ENCODE measurements at places on chromosomes 7 and 10. TPM values are rescaled to one million over a fixed set of nuclear protein-coding genes. Genes with fewer than 3 reads are reported as not detected.

GRCh38 chr7:92133133-92133736 lies 1.0 kb downstream of the CYP51A1 start:
- no peaks in the 10 kb centered on the region for H3K4me1 ChIP-seq
- DNase-seq: no peak
- H3K36me3 ChIP-seq: no peaks in the 10 kb centered on the region
- H3K27ac ChIP-seq: no peak overlapping the region
- no peaks in the 10 kb centered on the region for H3K27me3 ChIP-seq

GRCh38 chr7:151444632-151445031 lies 4.7 kb upstream of the CRYGN start:
- no peak overlapping the region for H3K27ac ChIP-seq
- H3K27me3 ChIP-seq: peaks cover 12% of the 10 kb centered on the region
- no peak for DNase-seq

Gene PDK4
- total RNA-seq: 0.23 TPM

GRCh38 chr10:79431891-79432831 lies 13.3 kb downstream of the ZCCHC24 start:
- no peaks in the 10 kb centered on the region for H3K4me1 ChIP-seq
- no peaks in the 10 kb centered on the region for H3K27me3 ChIP-seq
- H3K36me3 ChIP-seq: no peaks in the 10 kb centered on the region
- H3K27ac ChIP-seq: no peak overlapping the region
- H3K4me3 ChIP-seq: no peak overlapping the region
- DNase-seq: no peak

DNA sequence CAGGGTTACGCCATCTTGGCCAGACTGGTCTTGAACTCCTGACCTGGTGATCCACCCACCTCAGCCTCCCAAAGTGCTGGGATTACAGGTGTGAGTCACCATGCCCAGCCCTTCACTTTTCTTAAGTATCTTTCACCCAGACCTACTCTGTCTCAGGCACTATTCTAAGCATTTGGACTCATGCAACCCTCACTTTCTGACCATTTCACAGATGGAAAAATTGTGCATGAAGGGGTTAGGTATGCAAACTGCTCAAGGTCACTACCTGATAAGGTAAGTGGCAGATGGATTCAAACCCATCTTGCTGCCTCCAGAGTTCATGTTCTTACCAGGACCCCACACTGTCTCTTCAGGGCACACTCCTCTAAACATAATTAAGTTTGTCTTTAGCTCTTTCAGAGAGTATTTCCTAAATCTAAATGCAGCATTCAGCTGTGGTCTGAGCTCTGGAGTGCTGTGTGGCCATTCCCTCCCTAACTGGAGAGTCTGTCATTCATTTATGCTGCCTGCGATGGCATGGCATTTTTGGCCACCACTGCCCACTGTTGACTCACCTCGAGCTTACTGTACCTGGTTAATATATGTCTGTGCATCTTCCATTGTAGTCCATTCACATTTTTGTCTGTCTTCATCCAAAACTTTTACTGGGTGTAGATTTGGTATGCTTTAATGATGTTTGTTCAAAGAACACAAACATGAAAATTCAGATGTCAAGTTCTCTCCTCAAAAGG lies 88.4 kb downstream of the CCDC71L start:
- H3K4me1 ChIP-seq: no peaks in the 10 kb centered on the region
- DNase-seq: no peak
- H3K27me3 ChIP-seq: no peaks in the 10 kb centered on the region
- H3K4me3 ChIP-seq: no peak overlapping the region
- H3K27ac ChIP-seq: no peak overlapping the region

DNA sequence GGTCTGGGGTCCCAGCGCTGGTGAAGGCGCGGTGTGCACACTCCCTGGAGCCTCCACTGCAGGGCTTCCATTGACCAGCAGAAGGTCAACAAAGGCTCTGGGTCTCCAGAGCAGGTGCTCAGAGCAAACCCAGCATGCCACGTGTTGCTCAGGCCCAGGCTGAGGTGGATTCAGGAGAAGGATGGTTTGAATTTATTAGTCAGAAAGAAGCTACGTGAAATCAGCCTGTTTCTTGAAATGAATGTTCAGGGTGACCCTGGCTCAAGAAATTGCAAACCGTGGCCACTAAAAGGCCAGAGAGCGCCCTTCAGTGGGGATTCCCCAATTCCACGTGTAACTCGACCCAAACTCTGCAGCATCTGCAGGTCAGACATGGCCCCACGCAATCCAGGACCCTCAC lies 82.7 kb upstream of the PFKP start:
- DNase-seq: no peak
- H3K4me3 ChIP-seq: no peak overlapping the region
- no peak overlapping the region for H3K27ac ChIP-seq
- H3K4me1 ChIP-seq: no peaks in the 10 kb centered on the region
- no peaks in the 10 kb centered on the region for H3K36me3 ChIP-seq
- H3K27me3 ChIP-seq: no peaks in the 10 kb centered on the region

DNA sequence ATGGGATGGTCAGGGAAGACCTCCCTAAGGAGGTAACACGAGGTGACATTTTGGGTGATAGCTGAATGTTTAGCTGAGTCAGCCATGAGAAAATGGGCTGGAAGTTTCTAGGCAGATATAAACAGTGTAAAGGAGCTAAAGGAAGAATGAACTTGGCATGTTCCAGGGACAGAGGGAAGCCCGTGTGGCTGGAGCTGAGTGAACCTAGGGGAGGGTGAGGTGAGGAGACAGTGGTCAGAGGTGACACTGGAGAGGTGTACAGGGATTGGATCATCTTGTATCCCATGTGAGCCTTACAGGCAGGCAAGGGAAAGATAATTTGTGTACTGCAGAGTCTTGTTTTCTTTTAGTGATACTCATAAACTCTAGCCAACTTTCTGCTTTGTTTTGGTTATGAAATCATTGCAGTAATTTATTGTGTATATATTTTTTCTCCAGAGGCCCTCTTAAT lies 1.8 kb downstream of the STARD3NL start:
- no peaks in the 10 kb centered on the region for H3K4me1 ChIP-seq
- H3K27ac ChIP-seq: no peak overlapping the region
- no peak overlapping the region for H3K4me3 ChIP-seq
- no peaks in the 10 kb centered on the region for H3K36me3 ChIP-seq
- no peaks in the 10 kb centered on the region for H3K27me3 ChIP-seq

GRCh38 chr7:74344132-74344496 lies 54.9 kb downstream of the CLIP2 start:
- DNase-seq: no peak
- no peak overlapping the region for H3K4me3 ChIP-seq
- H3K4me1 ChIP-seq: no peaks in the 10 kb centered on the region
- H3K27ac ChIP-seq: no peak overlapping the region

GRCh38 chr7:135709508-135709907 lies 18.5 kb downstream of the SLC13A4 start:
- no peak overlapping the region for H3K4me3 ChIP-seq
- H3K27me3 ChIP-seq: no peaks in the 10 kb centered on the region
- H3K36me3 ChIP-seq: no peaks in the 10 kb centered on the region
- H3K4me1 ChIP-seq: peaks cover 4% of the 10 kb centered on the region
- no peak for DNase-seq

DNA sequence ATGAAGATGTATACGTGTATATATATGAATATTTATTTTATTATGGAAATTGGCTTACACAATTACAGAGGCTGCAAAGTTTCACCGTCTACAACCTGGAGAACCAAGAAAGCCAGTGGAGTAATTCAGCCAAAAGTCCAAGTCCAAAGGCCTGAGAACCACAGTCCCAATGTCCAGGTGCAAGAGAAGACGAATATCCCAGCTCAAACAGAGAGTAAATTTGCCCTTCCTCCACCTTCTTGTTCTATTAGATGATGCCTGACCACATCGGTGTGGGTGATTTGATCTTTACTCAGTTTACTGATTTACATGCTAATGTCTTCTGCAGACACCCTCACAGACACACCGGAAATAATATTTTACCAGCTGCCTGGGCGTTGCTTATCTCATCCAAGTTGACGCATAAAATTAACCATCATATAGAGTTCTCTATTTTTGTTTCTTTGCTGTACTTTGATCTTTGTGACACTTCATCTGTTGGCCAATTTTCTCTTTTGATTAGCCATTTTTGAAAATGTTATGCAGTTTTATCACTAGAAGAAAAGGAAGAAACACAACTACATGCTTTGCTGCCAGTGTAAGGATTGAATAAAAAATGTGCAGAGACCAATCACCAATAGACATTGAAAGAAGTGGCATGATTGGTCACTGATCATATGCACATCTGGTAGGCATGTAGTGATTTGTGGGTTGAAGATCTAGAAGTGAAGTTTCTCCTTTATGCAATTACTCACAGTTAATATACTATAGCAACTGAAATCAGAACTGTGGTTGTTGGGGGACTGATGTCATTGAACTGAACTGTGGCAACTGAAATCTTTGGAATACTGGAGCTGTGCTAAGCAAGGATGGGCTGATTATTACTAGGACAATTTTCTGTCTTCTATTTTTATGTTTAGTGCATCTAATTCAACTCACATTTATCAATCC lies 68.5 kb downstream of the EPDR1 start:
- no peak for DNase-seq
- H3K4me1 ChIP-seq: no peaks in the 10 kb centered on the region
- no peaks in the 10 kb centered on the region for H3K36me3 ChIP-seq
- H3K27me3 ChIP-seq: no peaks in the 10 kb centered on the region
- no peak overlapping the region for H3K4me3 ChIP-seq
- no peak overlapping the region for H3K27ac ChIP-seq

GRCh38 chr7:43790834-43791233 lies 32.4 kb downstream of the BLVRA start:
- H3K36me3 ChIP-seq: peaks cover 2% of the 10 kb centered on the region
- H3K4me3 ChIP-seq: no peak overlapping the region
- no peak for DNase-seq
- no peak overlapping the region for H3K27ac ChIP-seq
- no peaks in the 10 kb centered on the region for H3K27me3 ChIP-seq

GRCh38 chr7:33640741-33641140 lies 264.6 kb upstream of the BMPER start:
- no peak for DNase-seq
- no peaks in the 10 kb centered on the region for H3K36me3 ChIP-seq
- H3K27ac ChIP-seq: no peak overlapping the region
- H3K27me3 ChIP-seq: no peaks in the 10 kb centered on the region
- H3K4me3 ChIP-seq: no peak overlapping the region

GRCh38 chr10:117454502-117454901 lies 79.3 kb upstream of the PDZD8 start:
- H3K27me3 ChIP-seq: no peaks in the 10 kb centered on the region
- no peaks in the 10 kb centered on the region for H3K36me3 ChIP-seq
- H3K4me3 ChIP-seq: no peak overlapping the region
- H3K4me1 ChIP-seq: no peaks in the 10 kb centered on the region
- DNase-seq: no peak

DNA sequence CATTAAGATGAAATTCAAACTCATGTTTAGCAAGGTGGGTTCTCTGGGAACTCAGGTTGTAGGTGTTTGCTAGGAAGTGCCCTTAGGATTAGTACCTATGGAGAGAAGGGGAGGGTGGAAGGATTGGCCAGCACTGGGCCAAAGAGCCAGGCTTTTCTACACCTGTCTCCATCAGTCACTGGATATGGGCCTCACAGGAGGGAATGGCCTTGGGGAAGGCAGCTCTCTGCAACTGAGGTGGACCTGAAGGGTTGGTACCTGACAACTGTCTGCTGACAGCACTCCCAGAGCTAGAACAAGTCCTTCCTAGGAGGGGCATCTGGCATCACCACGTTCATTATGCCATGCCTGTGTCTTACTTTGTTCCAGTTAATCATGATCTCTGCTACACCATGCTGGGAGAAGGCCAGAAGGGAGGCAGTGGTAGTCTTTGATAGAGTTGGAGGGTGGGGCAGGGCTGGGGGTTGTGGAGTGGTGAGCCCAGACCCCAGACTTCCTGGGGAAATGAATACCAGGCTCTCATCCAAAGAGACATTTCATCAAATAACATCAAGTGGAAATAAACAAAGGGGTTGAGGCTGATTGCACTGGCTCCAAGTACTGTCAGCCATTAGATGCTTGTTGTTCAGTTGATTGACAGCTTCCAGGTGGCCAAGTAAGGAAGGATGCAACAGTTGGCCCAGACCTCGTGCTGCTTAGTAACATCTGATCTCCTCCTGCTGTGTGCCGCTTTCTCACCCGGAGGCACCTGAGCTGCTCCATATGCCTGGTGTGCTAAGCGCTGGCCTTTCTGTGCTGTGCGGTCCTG lies 70.6 kb upstream of the PIK3CG start:
- no peak overlapping the region for H3K4me3 ChIP-seq
- H3K36me3 ChIP-seq: no peaks in the 10 kb centered on the region
- no peaks in the 10 kb centered on the region for H3K27me3 ChIP-seq
- H3K27ac ChIP-seq: no peak overlapping the region
- no peak for DNase-seq

GRCh38 chr10:61298194-61298593 lies 155.0 kb downstream of the TMEM26 start:
- H3K27me3 ChIP-seq: no peaks in the 10 kb centered on the region
- H3K27ac ChIP-seq: no peak overlapping the region
- H3K4me3 ChIP-seq: no peak overlapping the region
- DNase-seq: no peak
- no peaks in the 10 kb centered on the region for H3K4me1 ChIP-seq

GRCh38 chr10:34716958-34717357 lies 98.1 kb downstream of the PARD3 start:
- H3K27ac ChIP-seq: no peak overlapping the region
- H3K4me1 ChIP-seq: no peaks in the 10 kb centered on the region
- no peaks in the 10 kb centered on the region for H3K36me3 ChIP-seq
- no peaks in the 10 kb centered on the region for H3K27me3 ChIP-seq
- no peak overlapping the region for H3K4me3 ChIP-seq

DNA sequence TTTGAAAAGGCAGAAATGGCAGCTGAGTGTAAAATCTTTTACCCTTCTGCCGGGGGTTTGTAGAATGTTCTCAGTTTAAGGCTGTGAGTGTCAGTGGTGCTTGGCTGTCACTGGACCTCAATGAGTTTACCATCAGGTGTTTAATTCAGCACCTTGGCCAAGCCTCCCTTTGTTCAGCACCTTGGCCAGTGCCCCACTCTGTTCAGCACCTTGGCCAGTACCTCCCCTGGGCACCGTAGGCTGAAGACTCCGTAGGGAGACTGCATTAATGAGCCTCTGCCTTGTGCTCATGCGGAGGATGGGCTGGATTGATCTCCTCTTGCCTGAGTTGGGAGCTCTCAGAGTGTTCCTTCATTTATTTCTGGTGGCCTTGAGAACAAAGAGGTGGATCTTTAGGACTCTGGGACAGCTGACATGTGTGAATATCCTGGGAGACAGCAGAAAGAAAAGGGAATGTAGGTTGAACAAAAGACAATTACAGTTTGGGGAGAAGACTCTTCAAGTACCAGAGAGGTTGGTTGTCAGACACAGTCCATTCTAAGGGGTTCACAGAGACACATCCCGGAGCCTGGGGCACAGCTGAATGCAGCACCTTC lies 1.6 kb downstream of the FAM24A start:
- no peak overlapping the region for H3K4me3 ChIP-seq
- H3K4me1 ChIP-seq: no peaks in the 10 kb centered on the region
- H3K27ac ChIP-seq: no peak overlapping the region
- no peaks in the 10 kb centered on the region for H3K36me3 ChIP-seq
- DNase-seq: peak; percentile 94

Gene HYAL4
- total RNA-seq: not detected

Gene FAM131B
- 38.2 TPM for total RNA-seq

Gene FAM237B
- not detected for total RNA-seq

Data from H1 (cell line).